ENCODE measurements at places on chromosomes 4 and X.

- DNase-seq = peak; percentile 2
Observed at GRCh38 chrX:124641737-124642491, 295.6 kb downstream of the SH2D1A start.

DNA sequence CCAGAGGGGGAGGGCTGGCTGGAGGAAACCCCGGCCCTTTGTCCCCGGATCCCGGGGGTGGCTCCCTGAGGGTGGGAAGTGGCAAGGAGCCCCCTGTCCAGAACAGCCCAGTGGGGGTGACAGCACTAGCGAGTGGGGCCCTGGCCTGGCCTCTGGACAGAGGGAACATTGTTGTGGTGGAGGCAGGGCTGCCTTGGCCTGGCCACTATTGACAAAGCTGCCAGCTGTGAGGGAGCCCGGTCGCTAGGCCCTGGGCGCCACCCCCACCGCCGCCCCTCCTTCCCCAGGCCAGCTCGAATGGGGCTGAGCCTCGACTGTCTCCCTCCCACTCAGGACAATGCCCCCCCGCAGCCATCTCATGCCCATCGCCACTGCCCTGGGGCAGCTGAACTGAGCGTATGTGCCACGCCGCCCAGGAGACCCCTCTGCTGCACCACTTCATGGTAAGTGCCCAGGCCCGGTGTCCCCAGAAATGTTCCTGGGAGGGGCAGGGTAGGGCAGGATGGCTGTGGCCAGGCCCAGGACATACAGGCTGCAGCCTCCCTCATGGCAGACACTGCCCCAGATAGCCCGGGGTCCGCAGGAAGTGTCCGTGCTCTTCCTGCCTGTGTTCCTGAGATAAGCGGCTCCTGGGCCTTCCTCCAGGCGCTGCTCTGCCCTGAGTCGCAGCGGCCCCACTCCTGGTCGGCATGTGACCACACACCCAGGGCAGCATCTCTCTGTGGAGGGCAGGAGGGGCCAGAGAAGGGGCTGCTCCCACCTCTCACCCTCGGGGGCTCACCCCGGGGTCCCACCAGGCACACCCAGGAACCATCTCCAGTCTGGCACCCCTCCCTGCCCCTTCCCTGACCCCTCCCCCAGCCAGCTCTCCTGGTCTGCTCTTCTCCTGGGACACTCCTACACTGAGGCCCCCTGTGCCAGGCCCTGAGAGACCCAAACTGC, 1.4 kb downstream of the PLXNB3 start:
- no peak for DNase-seq

GRCh38 chrX:85136409-85136808, 107.2 kb downstream of the SATL1 start:
- no peak for DNase-seq

DNA sequence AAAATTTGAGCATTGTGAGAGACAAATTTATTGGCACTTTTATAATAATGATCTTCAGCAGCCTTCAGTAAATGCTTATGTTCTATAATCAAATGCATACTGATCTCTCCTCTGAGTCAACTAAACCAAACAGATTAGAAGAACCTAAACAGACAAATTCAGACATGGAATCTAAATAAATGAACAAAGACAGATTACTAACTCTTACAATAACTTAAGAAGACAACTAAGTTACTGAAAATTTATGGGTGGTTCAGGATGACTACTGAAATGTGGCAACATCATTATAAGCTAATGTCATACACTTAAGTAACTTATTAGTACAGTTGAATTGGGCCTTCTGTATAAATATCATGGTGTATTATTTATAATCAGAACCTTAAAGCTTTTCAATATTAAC, 127.3 kb downstream of the NEK1 start:
- DNase-seq = no peak

DNA sequence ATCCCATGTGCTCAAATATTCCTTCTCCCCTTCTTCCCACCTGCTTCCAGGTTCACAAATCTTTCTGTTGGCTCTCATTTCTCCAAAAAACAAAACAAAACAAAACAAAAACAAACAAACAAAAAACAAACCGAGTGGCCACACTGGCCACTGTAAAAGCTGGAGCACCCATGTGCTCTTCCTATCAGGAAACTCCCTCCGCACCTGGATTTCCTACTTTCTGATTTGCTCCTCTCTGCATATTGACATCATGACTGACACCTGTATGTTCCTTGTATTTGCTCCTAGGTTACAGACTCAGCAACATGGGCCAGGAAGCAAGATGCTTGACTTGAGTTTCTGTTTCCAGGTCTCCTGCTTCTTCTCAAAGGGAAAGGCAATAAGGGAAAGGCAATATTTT, 258.8 kb downstream of the GPC3 start:
- no peak for DNase-seq

GRCh38 chrX:40615976-40616375, 7.3 kb upstream of the MPC1L start:
- DNase-seq = no peak

- DNase-seq = no peak
Observed at GRCh38 chr4:148704291-148704690, 262.1 kb upstream of the NR3C2 start.

DNA sequence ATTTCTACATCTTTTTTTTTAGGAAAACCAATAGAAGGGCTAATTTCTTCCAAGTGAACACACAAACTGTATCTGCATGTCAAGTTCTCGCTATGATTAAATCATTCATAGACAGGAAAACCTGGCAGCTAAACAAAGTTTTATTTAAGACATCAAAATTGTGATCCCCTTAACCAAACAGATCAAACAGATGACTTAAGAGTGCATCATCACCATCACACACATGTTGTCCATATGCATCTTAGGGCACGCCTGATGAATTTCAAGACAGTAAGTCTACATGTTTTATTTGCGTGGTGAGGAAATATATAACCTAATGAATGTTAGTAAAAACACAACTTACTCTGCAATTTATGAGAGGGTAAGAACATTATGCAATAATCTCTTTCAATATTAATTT, 317.0 kb upstream of the ANXA10 start:
- DNase-seq = no peak

GRCh38 chr4:175290401-175290800, 372.2 kb downstream of the ADAM29 start:
- no peak for DNase-seq

DNA sequence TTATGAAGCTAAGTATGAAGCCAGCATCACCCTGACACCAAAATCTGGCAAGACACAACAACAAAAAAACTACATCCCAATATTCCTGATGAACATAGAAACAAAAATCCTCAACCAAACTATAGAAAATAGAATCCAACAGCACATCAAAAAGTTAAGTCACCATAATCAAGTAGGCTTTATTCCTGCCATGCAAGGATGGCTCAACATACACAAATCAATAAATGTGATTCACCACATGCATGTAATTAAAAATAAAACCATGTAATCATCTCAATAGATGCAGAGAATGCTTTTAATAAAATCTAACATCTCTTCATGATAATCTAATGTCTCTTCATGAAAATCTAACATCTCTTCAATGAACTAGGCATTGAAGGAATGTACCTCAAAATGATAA, 249.4 kb upstream of the GK2 start:
- no peak for DNase-seq

- no peak for DNase-seq
Observed at GRCh38 chr4:90852237-90852636, 725.0 kb downstream of the CCSER1 start.

DNA sequence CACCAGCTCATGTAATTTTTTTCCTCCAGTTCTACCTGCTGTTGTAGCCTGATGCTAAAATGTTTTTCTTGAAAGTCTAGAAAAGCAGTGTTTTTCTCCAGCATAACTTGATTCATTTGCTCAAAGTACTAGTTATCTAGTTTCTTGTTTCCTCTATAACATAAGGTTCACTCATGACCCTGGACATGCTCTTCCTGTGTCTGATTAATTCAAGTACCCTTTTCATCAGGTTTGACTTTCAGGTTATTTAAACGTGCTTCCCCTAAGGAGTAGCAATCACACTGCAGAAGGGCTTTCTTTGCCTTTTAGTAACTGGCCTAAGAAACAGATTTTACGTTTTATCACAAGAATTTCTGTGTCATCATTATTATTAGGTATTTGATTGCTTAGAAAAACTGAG, 66.8 kb upstream of the EGFL6 start:
- no peak for DNase-seq

GRCh38 chr4:128512767-128513322, 225.2 kb upstream of the PGRMC2 start:
- DNase-seq = no peak

GRCh38 chr4:71212216-71212615, 126.6 kb upstream of the SLC4A4 start:
- no peak for DNase-seq

All from CD4-positive, alpha-beta T cell treated with Interleukin-2 at 100 ng/mL for 4 hours (primary cell).